ENCODE measurements at places on chromosomes 5 and 9. TPM values are rescaled to one million over a fixed set of nuclear protein-coding genes. Genes with fewer than 3 reads are reported as not detected.
A peak's percentile ranks its signal among the peaks of the same experiment; 100 is the strongest.

The ALDH1B1 gene
- 80.0 TPM for total RNA-seq

The ZNF354B gene
- total RNA-seq: 3.7 TPM

The GRIN3A gene
- 0.09 TPM for total RNA-seq

DNA sequence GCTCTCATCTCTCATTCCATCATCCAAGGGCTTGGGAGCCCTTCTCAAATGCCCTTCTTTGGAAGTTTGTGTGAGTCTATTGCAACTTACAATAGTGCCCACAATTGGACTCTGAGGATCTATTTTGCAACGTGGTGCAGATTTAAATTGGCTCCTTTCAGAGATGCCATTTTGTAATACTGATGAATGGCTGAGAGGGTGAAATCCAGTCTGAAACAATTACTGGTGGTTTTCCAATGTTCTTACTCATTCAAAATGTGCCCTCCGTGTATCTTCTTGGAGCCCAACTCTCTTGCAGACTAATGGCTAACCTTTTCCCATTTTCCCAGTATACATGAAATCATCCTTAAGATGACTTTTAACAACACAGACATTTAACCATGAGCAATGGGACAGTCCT lies 6.1 kb downstream of the ZNF462 start:
- H3K27me3 ChIP-seq: no peaks in the 10 kb centered on the region
- no peak overlapping the region for H3K4me3 ChIP-seq
- peaks cover 29% of the 10 kb centered on the region for H3K4me1 ChIP-seq
- H3K36me3 ChIP-seq: no peaks in the 10 kb centered on the region
- DNase-seq: no peak

- H3K4me3 ChIP-seq: no peak overlapping the region
- no peaks in the 10 kb centered on the region for H3K27me3 ChIP-seq
- no peaks in the 10 kb centered on the region for H3K36me3 ChIP-seq
- no peak overlapping the region for H3K27ac ChIP-seq
Observed at GRCh38 chr5:124439609-124440008, 306.8 kb downstream of the ZNF608 start.

DNA sequence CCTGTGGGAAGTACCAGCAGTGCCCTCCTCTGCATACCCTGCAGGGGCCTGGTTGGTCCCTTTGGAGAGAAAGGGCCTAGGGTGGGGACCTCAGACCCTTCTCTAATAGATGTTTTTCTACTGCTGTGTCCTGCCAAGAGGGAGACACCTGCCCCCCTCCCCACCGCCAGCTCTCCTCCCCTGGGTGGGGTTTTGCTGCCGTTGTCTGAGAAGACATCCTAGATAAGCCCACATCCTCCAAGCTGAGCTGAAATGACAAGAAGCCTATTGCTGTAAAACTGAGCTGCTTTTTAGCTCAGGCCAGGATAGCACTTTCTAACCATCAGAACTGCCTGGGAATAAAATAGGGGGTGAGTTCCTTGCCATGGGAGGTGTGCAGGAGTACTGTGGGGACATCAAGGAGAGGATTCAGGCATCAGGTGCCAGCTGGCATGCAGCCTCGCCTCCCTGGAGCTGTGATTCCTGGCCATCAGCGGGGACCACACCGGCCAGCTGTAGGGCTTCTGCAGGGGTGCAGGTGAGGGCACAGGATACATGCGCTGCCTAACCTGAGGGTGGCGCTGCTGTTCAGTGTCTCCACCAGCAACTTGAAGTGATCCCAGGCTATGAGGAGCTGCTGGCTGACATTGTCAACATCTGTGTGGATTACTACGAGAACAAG lies 37.9 kb downstream of the CYFIP2 start:
- H3K4me3 ChIP-seq: no peak overlapping the region
- H3K4me1 ChIP-seq: no peaks in the 10 kb centered on the region
- H3K27ac ChIP-seq: no peak overlapping the region
- DNase-seq: peak; percentile 65
- H3K27me3 ChIP-seq: no peaks in the 10 kb centered on the region

GRCh38 chr9:15244001-15244441 lies 63.0 kb downstream of the TTC39B start:
- H3K4me1 ChIP-seq: peaks cover 5% of the 10 kb centered on the region
- no peak overlapping the region for H3K4me3 ChIP-seq
- no peaks in the 10 kb centered on the region for H3K36me3 ChIP-seq
- no peak overlapping the region for H3K27ac ChIP-seq
- H3K27me3 ChIP-seq: no peaks in the 10 kb centered on the region
- no peak for DNase-seq

DNA sequence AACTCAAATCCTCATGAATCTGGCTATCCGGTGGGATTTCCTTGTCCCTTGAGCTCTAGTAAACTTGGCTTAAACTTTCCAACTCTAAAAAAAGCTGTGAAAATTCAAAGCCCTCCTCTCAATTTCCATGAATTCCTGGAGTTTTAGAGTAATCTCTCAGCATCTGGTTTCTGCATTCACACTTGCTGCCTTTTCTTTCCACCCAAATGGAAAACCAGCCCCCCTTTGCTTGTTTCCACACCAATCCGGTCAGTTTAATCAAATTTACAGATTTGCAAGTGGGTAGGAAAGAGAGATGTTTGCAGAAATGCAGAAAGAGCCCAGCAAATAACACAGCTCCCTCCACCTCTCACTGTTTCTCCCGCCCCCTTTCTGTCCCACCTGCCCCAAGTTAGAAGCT lies 91.1 kb downstream of the ENC1 start:
- H3K4me3 ChIP-seq: no peak overlapping the region
- peaks cover 4% of the 10 kb centered on the region for H3K4me1 ChIP-seq
- H3K36me3 ChIP-seq: no peaks in the 10 kb centered on the region
- no peak overlapping the region for H3K27ac ChIP-seq

GRCh38 chr9:115413766-115414382 lies 295.9 kb upstream of the TNC start:
- H3K4me3 ChIP-seq: no peak overlapping the region
- no peak overlapping the region for H3K27ac ChIP-seq

- H3K4me1 ChIP-seq: no peaks in the 10 kb centered on the region
- no peak overlapping the region for H3K27ac ChIP-seq
- no peak for DNase-seq
- H3K36me3 ChIP-seq: no peaks in the 10 kb centered on the region
- no peaks in the 10 kb centered on the region for H3K27me3 ChIP-seq
Observed at GRCh38 chr5:380701-381309, 59.3 kb downstream of the AHRR start.

GRCh38 chr5:105947461-105947860 lies 1723.3 kb downstream of the EFNA5 start:
- H3K27ac ChIP-seq: no peak overlapping the region
- H3K36me3 ChIP-seq: no peaks in the 10 kb centered on the region
- no peaks in the 10 kb centered on the region for H3K27me3 ChIP-seq
- DNase-seq: no peak
- H3K4me1 ChIP-seq: no peaks in the 10 kb centered on the region
- no peak overlapping the region for H3K4me3 ChIP-seq

DNA sequence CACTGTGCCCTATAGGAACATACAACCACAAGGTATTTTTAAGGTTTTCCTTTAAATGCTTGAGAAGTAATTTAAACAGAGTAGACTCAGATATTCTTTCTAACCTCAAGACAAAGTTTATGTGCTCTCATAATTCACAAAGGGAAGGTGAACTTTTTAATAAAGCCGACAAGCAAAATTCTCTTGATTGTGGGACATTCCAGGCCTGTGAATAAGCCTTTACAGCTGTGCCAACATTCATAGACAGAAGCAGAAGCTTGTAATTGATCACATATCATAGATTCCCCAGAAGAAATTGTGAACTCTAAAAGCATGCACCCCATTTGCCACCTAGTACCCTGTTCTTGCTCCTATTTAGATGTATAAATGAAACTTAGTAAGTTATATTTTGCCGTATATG lies 1107.8 kb upstream of the SEMA6A start:
- H3K4me3 ChIP-seq: no peak overlapping the region
- H3K27ac ChIP-seq: no peak overlapping the region

GRCh38 chr5:111432883-111433536 lies 79.3 kb downstream of the STARD4 start:
- H3K27ac ChIP-seq: no peak overlapping the region
- H3K4me3 ChIP-seq: no peak overlapping the region
- H3K36me3 ChIP-seq: no peaks in the 10 kb centered on the region

- no peaks in the 10 kb centered on the region for H3K36me3 ChIP-seq
- DNase-seq: no peak
- H3K4me1 ChIP-seq: peaks cover 65% of the 10 kb centered on the region
- H3K27ac ChIP-seq: no peak overlapping the region
Observed at GRCh38 chr9:136525841-136526499, 19.9 kb downstream of the NOTCH1 start.

DNA sequence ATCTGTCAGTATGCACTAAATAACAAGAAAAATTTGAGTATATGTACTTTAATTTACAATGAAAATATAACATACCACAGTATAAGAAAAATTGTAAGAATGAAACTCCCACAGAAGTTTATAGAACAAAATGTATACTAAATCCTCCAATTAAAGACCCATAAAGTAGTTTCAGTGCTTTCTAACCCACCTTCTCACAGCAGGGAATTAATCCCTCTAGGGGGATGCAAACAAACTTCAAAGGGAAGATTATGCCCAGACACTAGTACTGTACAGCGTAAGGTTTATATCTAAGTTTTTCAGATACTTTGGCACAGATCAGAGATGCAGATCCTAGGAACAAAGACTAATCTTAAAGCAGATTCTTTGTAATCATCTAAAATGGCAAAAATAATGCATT lies 57.2 kb downstream of the DENND1A start:
- H3K4me1 ChIP-seq: peaks cover 5% of the 10 kb centered on the region
- H3K36me3 ChIP-seq: no peaks in the 10 kb centered on the region
- H3K27me3 ChIP-seq: no peaks in the 10 kb centered on the region
- no peak for DNase-seq

DNA sequence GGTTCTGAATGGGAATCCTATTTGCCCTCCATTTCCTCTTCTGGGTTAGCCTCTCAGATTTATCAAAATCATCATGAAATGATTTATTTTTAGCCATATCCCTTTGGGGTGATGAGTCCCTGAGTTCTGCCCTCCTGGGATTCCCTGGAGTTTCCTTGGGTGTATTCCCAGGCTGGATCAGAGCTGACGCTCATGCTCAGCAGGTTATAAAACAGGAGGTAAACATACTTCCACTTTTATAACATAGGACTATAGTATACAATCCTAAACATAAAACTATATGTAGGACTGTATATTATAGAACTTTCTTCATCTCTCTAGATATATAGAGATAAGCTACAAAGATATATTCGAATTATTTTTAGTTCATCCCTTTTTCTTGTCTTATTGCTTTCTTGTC lies 4.4 kb upstream of the PRRX2 start:
- H3K27me3 ChIP-seq: no peaks in the 10 kb centered on the region
- no peaks in the 10 kb centered on the region for H3K4me1 ChIP-seq
- no peak overlapping the region for H3K4me3 ChIP-seq
- DNase-seq: no peak

DNA sequence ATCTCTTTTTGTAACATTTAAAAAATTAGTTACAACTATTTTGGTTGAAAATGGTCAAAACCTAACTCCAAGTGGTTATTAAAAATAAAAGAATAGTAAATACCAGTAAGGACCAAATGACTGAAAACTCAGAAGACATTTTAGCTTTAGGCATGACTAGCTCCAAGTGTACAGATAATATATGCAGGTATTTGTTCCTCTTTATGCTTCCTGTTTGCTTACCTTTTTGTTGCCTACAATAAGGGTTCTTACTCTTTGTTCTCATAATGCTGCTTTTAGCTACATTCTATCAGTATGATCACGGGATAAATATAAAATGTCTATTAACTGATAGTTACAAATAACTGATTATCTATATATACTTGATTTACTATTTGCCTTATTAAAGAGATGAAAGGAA lies 259.6 kb downstream of the CDH12 start:
- no peaks in the 10 kb centered on the region for H3K27me3 ChIP-seq
- no peak overlapping the region for H3K4me3 ChIP-seq
- no peaks in the 10 kb centered on the region for H3K4me1 ChIP-seq

- no peak for DNase-seq
- no peaks in the 10 kb centered on the region for H3K27me3 ChIP-seq
- no peak overlapping the region for H3K27ac ChIP-seq
Observed at GRCh38 chr5:52859628-52860027, 71.9 kb downstream of the ITGA1 start.

DNA sequence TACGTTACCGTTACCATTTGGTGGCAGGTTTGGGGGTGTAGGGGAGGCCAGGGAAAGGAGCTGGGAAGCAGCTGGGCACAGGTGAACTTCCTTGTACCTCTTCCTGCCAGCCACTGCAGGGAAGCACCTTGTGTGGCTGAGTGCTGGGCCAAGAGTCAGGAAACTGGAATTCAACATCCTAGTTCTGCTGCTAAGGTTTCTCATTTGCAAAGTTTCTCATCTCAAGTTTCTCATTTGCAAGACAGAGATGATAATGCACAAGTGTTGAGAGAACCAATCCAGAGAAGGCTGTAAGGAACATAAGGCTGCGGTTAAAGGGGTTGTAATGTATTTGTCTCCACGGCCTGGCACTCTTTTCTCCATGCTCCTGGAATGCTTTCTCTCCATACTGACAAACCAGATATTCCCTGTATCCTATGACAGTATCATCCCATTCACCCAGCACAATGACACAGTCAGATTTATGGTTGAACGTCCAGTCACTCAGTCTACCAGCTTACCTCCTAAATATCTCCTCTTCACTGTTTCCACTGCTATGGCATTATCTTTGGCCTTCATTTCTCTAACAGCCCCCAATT lies 33.6 kb upstream of the LARP1 start:
- H3K4me1 ChIP-seq: no peaks in the 10 kb centered on the region
- H3K36me3 ChIP-seq: no peaks in the 10 kb centered on the region
- DNase-seq: no peak

- H3K27ac ChIP-seq: peak overlapping the region; percentile 87
- H3K4me3 ChIP-seq: peak overlapping the region; percentile 75
- H3K27me3 ChIP-seq: no peaks in the 10 kb centered on the region
Observed at GRCh38 chr5:95822043-95822541, 434 bp downstream of the GLRX start.

DNA sequence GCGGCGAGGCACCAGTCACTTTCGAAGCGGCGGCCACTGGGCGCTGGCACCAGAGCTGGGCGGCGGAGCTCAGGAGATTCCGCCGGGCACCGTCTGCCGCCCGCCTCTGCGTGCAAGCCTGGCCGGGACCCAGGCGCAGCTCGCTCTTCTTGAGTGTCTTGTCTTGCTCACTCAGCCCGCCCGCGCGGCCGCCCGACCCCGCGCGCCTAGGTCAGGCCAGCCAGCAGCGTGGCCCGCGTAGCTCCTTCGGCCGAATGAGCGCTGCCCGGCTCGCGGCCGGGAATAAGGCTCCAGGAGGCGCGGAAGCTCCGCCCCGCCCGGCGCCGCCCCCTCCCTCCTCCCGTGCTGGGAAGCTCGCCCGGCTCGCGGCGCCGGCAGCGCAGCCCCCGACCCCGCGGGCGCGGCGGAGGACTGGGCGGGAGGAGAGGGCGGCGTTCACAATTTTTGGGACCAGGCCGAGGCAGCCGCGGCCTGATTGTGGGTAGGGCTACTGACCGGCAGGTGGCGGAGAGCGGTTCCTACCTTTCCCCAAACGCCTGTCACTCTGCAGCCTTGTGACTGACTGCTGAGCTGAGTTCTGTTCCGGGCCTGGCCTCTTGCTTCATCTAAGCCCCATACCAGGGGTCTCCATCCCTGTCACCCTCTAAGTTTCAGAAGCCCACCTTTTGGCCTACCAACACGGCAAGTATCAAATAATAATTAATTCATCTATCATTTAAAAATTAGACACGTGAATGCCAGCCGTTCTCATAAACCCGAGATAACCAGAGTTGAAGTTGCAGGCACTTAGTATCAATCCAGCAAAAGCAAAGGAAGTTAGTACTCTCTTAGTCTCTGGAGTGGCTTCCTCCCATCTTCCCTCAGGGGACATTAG lies at the start of gene HBEGF:
Gene HBEGF, minus strand, starts transcription at position 256 of the 874 bp plus-strand sequence. CDS start 275 bp downstream, outside the sequence.
- H3K4me1 ChIP-seq: no peaks in the 10 kb centered on the region
- H3K4me3 ChIP-seq: peak within 1 kb of the TSS; percentile 70
- H3K27ac ChIP-seq: peak within 1 kb of the TSS; percentile 75
- H3K27me3 ChIP-seq: no peaks in the 10 kb centered on the region
